ENCODE measurements at places on chromosomes 16 and 17. TPM values are rescaled to one million over a fixed set of nuclear protein-coding genes. Genes with fewer than 3 reads are reported as not detected.

KRT33A gene
- not detected for total RNA-seq

KRTAP9-4 gene
- total RNA-seq: not detected

IQCK gene
- 1.0 TPM for total RNA-seq

CCNF gene
- total RNA-seq: 48.4 TPM

PARD6A gene
- total RNA-seq: 11.5 TPM

MMP28 gene
- total RNA-seq: not detected

NPIPB8 gene
- total RNA-seq: 2.1 TPM

CHST5 gene
- total RNA-seq: not detected

KLHL10 gene
- 0.16 TPM for total RNA-seq

ADAP2 gene
- 2.0 TPM for total RNA-seq

TBC1D3E gene
- not detected for total RNA-seq

NEUROD2 gene
- not detected for total RNA-seq

DNA sequence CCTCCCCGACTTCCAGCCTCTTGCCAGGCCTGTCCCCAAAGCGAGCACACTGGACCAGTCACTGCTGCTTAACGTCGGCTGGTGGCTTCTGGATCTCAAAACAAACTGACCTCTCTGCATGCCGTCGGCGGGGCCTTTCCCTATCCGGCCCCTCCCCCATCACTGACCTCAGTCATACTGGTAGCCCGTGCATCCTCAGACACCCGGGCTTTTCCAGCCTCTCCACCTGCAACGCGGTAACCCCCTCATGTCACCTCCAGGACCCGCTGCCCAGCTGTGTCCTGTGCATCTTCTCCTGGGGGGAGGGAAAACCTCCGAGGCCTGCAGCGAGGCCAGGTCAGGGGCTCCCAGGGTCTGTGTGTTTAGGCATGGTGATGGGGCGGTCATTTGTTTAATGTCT lies 138.6 kb upstream of the CHMP6 start:
- peaks cover 82% of the 10 kb centered on the region for H3K36me3 ChIP-seq
- H3K27me3 ChIP-seq: no peaks in the 10 kb centered on the region
- DNase-seq: no peak
- H3K4me1 ChIP-seq: peaks cover 69% of the 10 kb centered on the region

DNA sequence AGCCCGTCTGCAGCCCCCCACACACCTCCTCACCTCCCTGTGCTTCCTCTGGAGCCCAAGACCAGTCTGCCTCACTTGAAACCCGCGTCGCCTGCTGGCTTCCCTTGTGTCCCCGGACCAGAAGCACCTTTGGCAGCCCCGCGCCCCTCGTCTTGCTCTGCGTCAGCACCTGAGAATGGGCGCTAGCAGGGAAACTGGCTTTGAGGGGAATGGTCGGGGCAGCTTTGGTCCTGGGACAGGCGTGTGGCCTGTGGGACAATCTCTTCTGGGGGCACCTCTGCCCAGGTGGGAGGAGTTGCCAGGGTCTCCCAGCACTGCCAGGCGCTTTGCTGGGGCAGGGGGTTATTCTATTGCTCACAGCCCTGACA lies 3.6 kb upstream of the MAFG start:
- DNase-seq: no peak
- H3K4me3 ChIP-seq: no peak overlapping the region
- H3K36me3 ChIP-seq: peaks cover 19% of the 10 kb centered on the region
- H3K27me3 ChIP-seq: peaks cover 2% of the 10 kb centered on the region

DNA sequence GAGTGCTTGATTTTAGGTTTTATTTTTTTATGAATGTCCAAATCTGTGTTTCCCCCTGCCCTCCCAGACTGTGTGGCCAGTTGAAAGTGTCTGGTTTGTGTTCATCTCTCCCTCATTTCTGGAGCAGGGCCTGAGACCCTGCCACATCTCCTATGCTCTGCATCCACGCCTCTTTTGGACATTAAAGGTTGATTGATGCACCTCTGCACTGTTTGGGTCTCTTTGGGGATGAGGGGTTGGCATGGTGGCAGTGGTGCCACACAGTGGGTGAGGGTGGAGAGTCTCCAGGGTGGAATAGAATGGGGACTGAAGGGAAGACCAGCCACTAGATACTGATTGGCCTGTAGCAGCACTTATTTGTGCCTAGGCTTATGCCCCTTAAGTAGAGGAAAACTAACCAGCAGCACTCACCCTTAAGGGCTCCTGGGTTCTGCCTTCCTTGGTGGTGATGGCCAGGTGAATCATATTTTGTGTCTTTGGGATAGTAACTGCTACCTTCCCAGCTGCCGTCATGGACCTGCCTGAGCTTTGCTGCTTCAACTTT lies 7.9 kb downstream of the DYNLL2 start:
- DNase-seq: no peak
- H3K36me3 ChIP-seq: peaks cover 80% of the 10 kb centered on the region
- H3K4me1 ChIP-seq: peaks cover 16% of the 10 kb centered on the region
- no peaks in the 10 kb centered on the region for H3K27me3 ChIP-seq
- H3K4me3 ChIP-seq: no peak overlapping the region
- H3K27ac ChIP-seq: no peak overlapping the region

GRCh38 chr17:29368926-29369325 lies 21.2 kb upstream of the TAOK1 start:
- no peaks in the 10 kb centered on the region for H3K27me3 ChIP-seq
- no peak overlapping the region for H3K27ac ChIP-seq
- no peak overlapping the region for H3K4me3 ChIP-seq
- no peaks in the 10 kb centered on the region for H3K36me3 ChIP-seq
- H3K4me1 ChIP-seq: no peaks in the 10 kb centered on the region
- DNase-seq: no peak

- H3K27me3 ChIP-seq: no peaks in the 10 kb centered on the region
- H3K4me1 ChIP-seq: no peaks in the 10 kb centered on the region
- no peak overlapping the region for H3K4me3 ChIP-seq
- no peak for DNase-seq
- H3K36me3 ChIP-seq: no peaks in the 10 kb centered on the region
- no peak overlapping the region for H3K27ac ChIP-seq
Observed at GRCh38 chr17:81437191-81437651, 42.0 kb downstream of the BAHCC1 start.

- H3K4me3 ChIP-seq: no peak overlapping the region
- no peaks in the 10 kb centered on the region for H3K36me3 ChIP-seq
- H3K4me1 ChIP-seq: no peaks in the 10 kb centered on the region
- H3K27me3 ChIP-seq: peaks cover 15% of the 10 kb centered on the region
- no peak for DNase-seq
Observed at GRCh38 chr17:41153856-41154255, 4.2 kb upstream of the KRTAP4-5 start.

DNA sequence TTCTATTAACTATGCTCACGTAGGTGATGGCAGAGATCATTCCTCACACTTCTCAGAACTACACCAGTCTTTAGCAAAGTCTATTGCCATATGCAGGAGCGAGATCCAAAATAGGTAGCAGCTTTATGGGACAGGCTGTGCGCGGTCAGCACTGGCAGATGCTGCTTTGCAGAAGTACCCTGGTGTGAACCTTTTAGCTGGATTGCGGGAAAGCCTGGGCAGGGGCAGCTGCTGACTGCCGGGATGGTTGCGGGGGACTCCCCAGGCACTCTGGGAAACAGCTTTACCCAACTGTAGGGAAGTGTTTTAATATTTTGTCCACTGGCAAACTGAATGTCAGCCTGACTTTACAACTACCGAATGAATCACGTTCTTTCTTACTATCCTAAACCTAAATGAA lies 251.3 kb downstream of the HS3ST3A1 start:
- no peak for DNase-seq
- H3K36me3 ChIP-seq: no peaks in the 10 kb centered on the region
- no peaks in the 10 kb centered on the region for H3K27me3 ChIP-seq
- no peak overlapping the region for H3K4me3 ChIP-seq

DNA sequence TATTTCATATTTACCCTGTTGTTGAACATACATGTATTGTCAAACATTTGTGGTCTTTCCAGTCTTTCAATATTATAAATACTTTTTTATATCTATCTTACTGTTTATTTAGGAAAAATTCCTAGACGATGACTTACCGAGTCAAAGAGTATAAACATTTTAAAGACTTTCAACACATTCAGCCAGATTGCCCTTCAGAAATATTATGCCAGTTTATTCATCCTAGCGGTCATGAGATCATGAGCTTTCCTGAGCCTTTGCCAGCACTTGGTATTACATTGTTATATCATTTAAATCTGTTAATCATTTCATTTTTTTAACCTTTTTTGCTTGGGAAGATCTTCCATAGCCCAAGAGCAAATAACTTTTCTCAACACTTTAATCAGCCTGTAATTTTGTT lies 197.4 kb downstream of the SPECC1 start:
- no peak for DNase-seq
- H3K27ac ChIP-seq: no peak overlapping the region
- no peak overlapping the region for H3K4me3 ChIP-seq

- no peak for DNase-seq
- H3K4me1 ChIP-seq: no peaks in the 10 kb centered on the region
- H3K36me3 ChIP-seq: no peaks in the 10 kb centered on the region
Observed at GRCh38 chr16:49359591-49359990, 14.0 kb upstream of the C16orf78 start.

GRCh38 chr16:8505327-8505991 lies 84.9 kb downstream of the TMEM114 start:
- no peaks in the 10 kb centered on the region for H3K4me1 ChIP-seq
- H3K36me3 ChIP-seq: no peaks in the 10 kb centered on the region
- no peak for DNase-seq
- no peak overlapping the region for H3K27ac ChIP-seq
- no peaks in the 10 kb centered on the region for H3K27me3 ChIP-seq
- no peak overlapping the region for H3K4me3 ChIP-seq

DNA sequence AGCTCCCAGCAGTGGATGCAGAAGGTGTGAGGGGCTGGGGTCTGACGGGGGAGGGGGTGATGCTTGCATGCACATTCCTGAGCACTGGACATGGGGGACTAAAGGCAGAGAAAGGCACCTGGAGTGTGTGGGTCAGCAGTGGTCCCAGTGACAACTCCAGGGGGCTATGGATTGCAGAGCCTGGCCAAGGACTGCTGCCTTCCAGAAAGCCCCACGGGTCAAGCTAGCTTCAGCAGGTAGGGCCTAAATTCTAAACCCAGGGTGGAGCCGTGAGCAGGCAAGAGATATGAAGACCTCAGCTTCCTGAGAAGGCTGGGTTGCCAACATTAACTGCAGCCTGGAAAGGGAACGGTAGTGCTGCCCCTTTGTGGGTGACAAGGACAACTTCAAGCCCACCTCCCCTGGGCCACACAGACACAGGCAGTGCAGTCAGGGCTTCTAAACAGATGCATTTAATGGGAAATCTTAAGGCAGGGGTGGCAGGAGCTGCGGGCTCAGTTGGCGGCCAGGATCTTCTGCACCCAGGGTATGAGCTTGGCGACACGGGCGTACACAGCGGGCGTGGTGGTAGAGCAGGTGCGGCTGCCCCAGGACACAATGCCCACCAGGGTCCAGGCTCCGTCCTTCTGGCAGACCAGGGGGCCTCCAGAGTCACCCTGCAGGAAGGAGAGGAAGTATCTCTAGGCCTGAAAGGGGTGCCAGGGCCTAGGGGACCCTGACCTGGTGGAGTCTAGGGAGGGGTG lies 3.1 kb downstream of the CTRB2 start:
- H3K4me3 ChIP-seq: no peak overlapping the region
- peaks cover 1% of the 10 kb centered on the region for H3K4me1 ChIP-seq
- DNase-seq: no peak
- peaks cover 10% of the 10 kb centered on the region for H3K27me3 ChIP-seq
- H3K27ac ChIP-seq: no peak overlapping the region
- H3K36me3 ChIP-seq: no peaks in the 10 kb centered on the region

DNA sequence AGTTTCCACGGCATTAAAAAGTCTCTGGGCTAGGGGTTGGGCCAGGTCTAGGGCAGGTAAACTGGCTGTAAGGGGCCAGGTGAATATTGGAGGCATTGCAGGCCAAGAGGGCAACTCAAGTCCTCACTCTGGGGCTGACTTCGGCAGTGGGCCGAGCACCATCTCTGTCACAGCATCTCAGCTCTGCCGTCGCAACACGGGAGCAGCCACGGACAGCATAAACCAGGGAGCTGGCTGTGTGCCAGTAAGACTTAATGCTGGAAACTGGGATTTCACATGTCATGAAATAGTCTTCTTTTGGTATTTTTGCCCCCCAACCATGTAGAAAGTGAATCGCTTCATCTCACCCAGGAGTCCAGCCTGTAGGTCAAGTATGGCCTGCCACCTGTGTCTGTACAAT lies 12.6 kb upstream of the LGALS9 start:
- H3K4me1 ChIP-seq: peaks cover 34% of the 10 kb centered on the region
- H3K27ac ChIP-seq: no peak overlapping the region
- H3K4me3 ChIP-seq: no peak overlapping the region
- no peaks in the 10 kb centered on the region for H3K27me3 ChIP-seq
- no peak for DNase-seq
- peaks cover 78% of the 10 kb centered on the region for H3K36me3 ChIP-seq

DNA sequence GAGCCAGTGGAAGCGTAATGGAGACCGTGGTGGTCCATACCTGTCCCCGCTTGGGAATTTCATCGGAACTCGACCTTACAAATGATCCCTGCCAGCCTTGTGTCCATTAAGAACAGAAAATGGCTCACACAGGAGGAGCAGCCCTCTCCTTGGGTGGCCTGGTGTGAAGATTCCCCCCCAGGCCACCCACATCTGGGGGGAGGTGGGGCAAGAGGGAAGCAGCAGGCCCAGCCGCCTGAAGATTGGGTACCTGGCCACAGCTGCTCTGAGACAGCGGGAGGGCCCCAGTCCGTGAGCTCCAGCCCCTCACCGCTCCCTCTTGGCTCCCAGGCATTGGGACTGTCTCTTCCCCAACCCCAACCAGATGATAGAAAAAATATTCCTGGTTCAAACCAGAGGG lies 277.8 kb upstream of the FOXF1 start:
- no peaks in the 10 kb centered on the region for H3K4me1 ChIP-seq
- H3K36me3 ChIP-seq: no peaks in the 10 kb centered on the region
- no peak overlapping the region for H3K4me3 ChIP-seq
- H3K27ac ChIP-seq: no peak overlapping the region
- no peak for DNase-seq
- H3K27me3 ChIP-seq: no peaks in the 10 kb centered on the region

DNA sequence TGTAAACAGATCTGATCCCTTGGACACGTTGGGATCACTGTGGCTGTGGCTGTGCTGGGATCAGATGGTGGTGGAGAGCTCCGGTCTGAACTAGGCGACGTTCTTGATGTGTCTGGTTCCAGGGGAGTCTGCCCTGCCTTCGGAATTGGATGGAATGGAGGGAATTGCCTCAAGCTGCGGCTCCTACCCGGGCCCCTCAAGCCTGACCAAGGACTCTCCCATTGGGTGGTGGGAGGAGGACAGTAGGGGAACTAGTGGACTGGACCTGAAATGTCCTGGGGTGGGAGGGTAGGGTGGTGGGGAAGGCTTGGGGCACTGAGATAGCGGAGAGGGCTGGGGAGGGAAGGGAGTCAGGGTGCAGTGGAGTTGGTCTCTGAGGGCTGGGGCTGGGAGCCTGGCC lies 3.2 kb upstream of the UBALD1 start:
- H3K27ac ChIP-seq: no peak overlapping the region
- peaks cover 16% of the 10 kb centered on the region for H3K4me1 ChIP-seq
- H3K36me3 ChIP-seq: no peaks in the 10 kb centered on the region
- DNase-seq: no peak

DNA sequence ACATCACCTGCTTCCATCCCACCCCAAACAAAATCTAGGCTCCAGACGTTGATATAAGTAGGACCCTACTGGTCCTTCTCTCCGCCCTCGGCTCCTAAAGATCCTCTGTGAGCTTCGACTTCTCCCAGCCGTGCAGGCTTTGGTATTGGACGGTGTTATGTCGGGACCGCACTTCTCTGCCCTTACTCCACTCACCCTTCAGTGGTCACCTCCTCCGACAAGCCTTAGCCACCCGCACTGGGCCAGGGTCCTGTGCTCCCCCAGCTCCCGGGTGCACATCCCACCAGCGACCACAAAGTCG lies 1.6 kb downstream of the PSMB10 start:
- peaks cover 64% of the 10 kb centered on the region for H3K36me3 ChIP-seq
- H3K4me3 ChIP-seq: peak overlapping the region; percentile 100
- peak overlapping the region; percentile 90 for H3K27ac ChIP-seq
- DNase-seq: no peak
- H3K4me1 ChIP-seq: peaks cover 23% of the 10 kb centered on the region
- no peaks in the 10 kb centered on the region for H3K27me3 ChIP-seq
